Camera-type eye (tissue), 1 donor: ENCODE measurements at places on chromosomes 11 and 22. TPM values are rescaled to one million over a fixed set of nuclear protein-coding genes. Genes with fewer than 3 reads are reported as not detected.

TP53I11 gene
- total RNA-seq = 34.5 TPM

TEX54 gene
- not detected for total RNA-seq

NCF4 gene
- total RNA-seq = 5.1 TPM

MCHR1 gene
- total RNA-seq = 1.6 TPM

HARBI1 gene
- total RNA-seq = 4.4 TPM

FHIP1B gene
- total RNA-seq = 60.8 TPM

CHRM1 gene
- total RNA-seq = 0.71 TPM

FAM180B gene
- total RNA-seq = 1.2 TPM

MN1 gene
- 40.6 TPM for total RNA-seq

CREB3L1 gene
- 35.6 TPM for total RNA-seq

MEI1 gene
- total RNA-seq = 0.82 TPM

SLC37A2 gene
- 2.5 TPM for total RNA-seq

HEPN1 gene
- total RNA-seq = not detected

PIWIL4 gene
- 13.1 TPM for total RNA-seq

CARNS1 gene
- total RNA-seq = 5.1 TPM

CBLIF gene
- total RNA-seq = not detected

CEP164 gene
- total RNA-seq = 53.5 TPM

CLDN5 gene
- 74.5 TPM for total RNA-seq

TRIM51 gene
- total RNA-seq = not detected

TSGA10IP gene
- total RNA-seq = not detected

MMP1 gene
- total RNA-seq = not detected

CEP57 gene
- total RNA-seq = 102 TPM

DUSP8 gene
- total RNA-seq = 10.9 TPM

MMP11 gene
- total RNA-seq = 13.6 TPM

TECTA gene
- total RNA-seq = 2.2 TPM

OSBPL5 gene
- 30.2 TPM for total RNA-seq

OR51B4 gene
- total RNA-seq = not detected

TUBA8 gene
- total RNA-seq = 4.9 TPM

MS4A12 gene
- not detected for total RNA-seq

TP53AIP1 gene
- total RNA-seq = 0.82 TPM

ZC3H12C gene
- total RNA-seq = 35.1 TPM

RASD2 gene
- 1.0 TPM for total RNA-seq

MFNG gene
- total RNA-seq = 22.3 TPM

THY1 gene
- 37.3 TPM for total RNA-seq

OR51E1 gene
- total RNA-seq = 1.2 TPM

KCTD14 gene
- total RNA-seq = 2.7 TPM

ZNRF3 gene
- 12.2 TPM for total RNA-seq

DBX1 gene
- total RNA-seq = not detected

LMNTD2 gene
- total RNA-seq = 0.33 TPM

TRIM34 gene
- total RNA-seq = 5.4 TPM

NLRP6 gene
- 0.22 TPM for total RNA-seq

CCDC15 gene
- total RNA-seq = 5.2 TPM

ELF5 gene
- 1.4 TPM for total RNA-seq
